CD4-positive, alpha-beta T cell treated with Interleukin-2 at 100 ng/mL for 4 hours (primary cell): ENCODE measurements at places on chromosomes 5 and 9.

DNA sequence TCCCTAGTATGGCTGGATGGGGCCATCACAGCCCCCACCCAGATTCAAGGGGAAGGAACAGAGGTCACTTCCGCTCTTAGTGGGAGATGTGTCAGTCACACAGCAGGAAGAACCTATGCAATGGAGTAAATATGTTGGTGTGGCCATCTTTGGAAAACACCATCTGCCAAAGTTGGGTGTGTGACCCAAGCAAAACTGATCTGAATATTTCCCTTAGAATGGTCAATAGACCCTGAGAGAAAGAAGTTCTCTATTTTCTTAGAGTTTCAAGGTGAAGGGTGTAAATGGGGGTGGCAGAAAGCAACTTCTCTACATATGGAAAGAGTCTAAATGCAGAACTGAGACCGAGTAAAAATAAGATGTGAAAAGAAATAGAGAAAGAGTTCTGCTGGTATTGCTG, 212.7 kb downstream of the ESM1 start:
- DNase-seq, result no peak

GRCh38 chr5:31412324-31412723, 119.6 kb downstream of the DROSHA start:
- no peak for DNase-seq

DNA sequence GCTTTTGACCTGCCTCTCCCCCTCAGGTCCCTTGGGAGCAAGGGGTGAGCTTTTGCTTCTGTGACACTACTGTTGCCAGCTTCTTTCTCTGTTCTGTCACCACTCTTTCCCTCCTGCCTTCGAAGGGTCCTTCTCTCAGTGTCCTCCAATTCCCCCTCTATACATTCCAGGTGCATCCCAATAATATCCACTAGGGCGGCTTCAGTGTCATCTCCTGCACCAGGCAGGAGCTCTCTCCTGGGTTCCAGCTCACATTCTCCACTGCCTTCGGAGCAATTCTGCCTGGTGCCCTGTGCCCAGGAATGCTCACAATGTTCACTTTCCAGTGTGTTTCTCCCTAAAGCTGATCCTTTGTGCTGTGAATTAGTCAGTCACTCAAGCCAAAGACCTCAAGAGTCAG, 83.9 kb upstream of the CXCL14 start:
- no peak for DNase-seq

DNA sequence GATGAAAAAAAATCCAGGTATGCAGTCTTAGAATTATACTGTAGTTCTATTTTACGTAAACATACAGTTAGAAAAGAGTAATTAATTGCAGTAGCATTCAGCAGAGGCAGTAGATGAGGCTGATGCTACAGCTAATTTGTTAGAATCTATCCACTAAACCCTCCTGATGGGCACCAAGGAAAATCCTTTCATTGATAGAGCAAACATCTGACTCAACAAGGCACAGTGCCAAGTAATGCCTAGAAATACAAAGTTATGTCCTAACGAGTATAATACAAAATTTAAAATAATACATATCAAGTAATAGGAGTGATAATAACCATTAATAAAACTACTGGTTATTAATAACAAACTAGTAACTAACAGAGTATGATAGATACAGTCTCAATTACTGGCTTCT, 9.0 kb downstream of the MOCS2 start:
- no peak for DNase-seq

- DNase-seq, result no peak
Measured at GRCh38 chr5:140607031-140607430, 25.9 kb downstream of the CD14 start.

- DNase-seq, result no peak
Measured at GRCh38 chr9:34084562-34084961, 35.9 kb upstream of the UBAP2 start.

DNA sequence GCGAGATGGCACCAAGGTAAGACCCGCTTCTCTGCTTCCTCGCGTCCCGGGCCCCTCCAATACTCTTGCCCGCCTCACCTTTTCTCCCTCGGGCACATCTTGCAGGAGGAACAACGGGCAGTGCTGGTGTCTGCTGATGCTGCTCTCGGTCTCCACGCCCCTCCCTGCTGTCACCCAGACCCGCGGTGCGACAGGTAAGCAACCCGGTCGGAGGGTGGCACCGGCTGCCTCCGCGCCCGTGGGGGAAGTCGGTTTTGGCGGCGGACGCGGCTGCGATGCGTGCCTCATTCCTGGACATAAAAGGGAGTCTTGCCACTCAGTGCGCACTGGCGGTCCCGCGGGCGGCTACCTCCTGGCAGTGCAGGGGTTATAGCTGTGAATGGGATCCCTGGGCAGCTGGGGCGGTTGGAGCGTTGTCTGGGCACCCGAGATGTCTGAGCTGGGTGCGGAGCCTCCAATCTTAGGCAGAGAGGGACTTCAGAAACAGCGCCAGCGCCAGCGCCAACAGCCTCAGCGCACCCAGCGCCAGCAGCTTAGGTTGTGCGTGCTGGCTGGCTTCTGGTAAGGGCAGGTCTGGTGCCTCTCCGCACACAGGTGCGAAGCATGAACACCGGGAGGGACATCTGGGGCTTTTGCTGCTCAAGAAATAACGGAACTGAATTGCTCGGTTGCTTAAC, 488 bp downstream of the COL15A1 start:
- DNase-seq, result no peak

GRCh38 chr9:120353506-120353905, 226.5 kb downstream of the CDK5RAP2 start:
- no peak for DNase-seq

DNA sequence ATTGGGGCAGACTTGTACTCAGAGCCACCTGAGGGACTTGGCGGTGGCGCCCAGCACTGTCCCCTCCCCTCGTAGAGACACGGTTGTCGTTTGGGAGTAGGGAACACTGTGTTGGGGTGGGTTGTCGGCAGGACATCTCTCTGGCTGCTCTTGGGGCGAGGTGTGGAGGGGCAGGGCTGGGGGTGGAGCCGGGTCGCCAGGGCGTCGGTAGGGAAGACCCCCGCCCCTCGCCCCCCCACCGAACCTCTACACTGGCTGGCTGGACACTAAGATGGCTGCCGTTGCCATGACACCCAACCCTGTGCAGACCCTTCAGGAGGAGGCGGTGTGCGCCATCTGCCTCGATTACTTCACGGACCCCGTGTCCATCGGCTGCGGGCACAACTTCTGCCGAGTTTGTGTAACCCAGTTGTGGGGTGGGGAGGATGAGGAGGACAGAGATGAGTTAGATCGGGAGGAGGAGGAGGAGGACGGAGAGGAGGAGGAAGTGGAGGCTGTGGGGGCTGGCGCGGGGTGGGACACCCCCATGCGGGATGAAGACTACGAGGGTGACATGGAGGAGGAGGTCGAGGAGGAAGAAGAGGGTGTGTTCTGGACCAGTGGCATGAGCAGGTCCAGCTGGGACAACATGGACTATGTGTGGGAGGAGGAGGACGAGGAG, 778 bp downstream of the TRIM41 start:
- no peak for DNase-seq

- DNase-seq, result no peak
Measured at GRCh38 chr5:150505041-150505511, 2.9 kb upstream of the NDST1 start.

DNA sequence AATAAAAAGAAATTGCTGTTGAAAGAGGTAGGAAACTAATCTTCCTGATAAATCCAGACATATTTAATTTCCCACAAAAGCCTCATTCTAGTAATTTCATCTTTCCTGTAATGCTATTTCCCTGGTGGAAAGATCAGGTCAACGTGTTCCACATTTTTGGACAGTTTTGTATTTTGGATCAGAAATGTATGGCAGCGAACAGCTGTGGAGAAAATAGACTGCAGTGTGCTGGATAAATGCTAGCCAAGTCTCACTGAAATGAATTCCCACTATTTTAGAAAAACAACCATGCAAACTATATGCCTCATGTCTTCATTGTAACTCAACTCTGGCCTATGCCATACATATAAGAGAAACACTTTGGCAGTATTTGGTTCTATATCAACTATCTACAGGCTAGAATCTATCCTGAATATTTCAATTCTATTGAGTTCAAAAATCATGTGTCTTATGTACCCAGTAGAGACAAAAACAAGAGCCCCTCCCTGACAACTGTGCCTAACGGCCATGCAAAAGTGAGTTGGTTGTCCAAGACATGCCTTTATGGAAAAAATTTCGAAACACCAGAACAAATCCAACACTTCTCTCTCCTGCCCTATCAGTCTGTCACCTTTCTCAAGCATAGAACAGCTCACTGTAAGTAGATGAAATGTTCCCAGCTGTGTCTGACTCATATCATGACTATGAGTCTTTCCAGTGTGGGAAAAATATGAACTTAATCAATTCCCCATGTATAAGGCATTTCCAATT, 191.3 kb upstream of the NREP start:
- DNase-seq, result no peak

GRCh38 chr9:100240512-100240911, 112.2 kb downstream of the TEX10 start:
- no peak for DNase-seq

DNA sequence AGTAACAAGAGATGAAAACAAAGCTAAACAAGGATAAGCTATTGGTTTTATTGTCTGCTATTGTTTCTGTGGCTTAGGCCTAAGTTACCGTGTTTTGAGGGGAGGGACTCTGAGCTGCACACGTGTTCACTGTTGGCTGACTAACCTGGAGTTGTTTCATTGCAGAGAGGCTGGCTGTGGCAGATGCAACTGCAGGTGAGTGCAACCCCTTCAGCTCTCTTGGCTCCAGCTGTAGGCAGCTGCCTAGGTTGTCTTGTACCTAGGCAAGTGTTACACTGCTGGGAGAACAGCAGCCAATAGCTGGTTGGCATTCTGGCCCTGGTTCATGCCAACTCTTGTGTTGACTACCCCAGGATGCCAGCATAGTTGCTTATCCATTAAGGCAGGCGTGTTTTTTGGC, 17.6 kb upstream of the MATR3 start:
- no peak for DNase-seq

DNA sequence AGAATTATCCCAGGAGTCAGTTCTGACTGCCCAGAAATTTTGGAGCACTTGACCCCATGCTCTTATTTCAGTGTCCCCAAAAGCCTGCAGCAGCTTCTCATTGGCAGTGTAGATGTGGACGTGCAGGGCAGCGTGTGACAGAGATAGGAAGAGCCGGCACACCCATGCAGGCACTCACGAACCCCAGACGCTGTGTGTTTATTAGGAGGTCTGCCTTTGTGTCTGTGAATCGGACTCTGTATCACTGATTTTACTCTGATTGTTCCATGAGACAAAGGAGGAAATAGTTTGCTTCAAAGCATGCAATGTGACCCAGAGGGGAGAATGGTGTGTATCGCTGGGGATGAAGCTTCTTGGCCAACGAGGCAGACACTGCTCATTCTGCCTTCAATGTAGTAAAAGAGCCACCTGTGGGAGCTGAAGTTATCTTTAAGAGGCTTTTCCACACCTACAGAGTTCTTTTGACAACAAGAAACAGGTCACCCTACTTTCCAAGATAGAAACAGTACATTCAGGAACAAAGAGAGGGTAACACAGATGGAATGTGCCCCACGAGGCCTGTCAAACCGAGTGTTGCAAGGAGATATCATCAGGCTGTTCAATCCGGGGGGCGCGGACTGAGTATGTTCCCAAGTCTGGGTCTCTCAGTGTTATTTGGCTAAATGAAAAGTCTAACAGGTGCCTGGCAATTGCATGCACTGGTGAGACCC, 224.0 kb downstream of the NTRK2 start:
- DNase-seq, result no peak

DNA sequence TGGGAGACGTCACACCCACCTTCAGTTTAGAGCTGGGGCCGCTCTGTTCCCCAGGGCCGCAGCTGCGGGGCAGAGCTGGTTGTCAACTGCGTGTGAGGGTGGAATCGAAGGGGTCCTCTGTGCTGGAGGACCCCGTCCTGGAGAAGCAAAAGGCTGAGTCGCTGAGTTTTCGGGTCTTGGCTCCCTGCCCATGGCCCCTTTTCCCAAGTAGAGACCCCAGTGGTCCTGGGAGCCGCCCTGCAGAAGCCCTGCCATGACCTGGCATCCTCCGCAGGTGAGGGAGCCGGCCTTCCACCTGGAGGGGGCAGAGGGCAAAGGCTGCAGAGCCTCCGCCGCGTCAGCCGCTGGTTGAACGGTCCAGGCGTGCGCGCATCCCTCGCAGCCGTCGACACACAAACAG, 90.4 kb upstream of the COL5A1 start:
- no peak for DNase-seq

GRCh38 chr5:164312801-164313200, 807.4 kb downstream of the MAT2B start:
- no peak for DNase-seq

DNA sequence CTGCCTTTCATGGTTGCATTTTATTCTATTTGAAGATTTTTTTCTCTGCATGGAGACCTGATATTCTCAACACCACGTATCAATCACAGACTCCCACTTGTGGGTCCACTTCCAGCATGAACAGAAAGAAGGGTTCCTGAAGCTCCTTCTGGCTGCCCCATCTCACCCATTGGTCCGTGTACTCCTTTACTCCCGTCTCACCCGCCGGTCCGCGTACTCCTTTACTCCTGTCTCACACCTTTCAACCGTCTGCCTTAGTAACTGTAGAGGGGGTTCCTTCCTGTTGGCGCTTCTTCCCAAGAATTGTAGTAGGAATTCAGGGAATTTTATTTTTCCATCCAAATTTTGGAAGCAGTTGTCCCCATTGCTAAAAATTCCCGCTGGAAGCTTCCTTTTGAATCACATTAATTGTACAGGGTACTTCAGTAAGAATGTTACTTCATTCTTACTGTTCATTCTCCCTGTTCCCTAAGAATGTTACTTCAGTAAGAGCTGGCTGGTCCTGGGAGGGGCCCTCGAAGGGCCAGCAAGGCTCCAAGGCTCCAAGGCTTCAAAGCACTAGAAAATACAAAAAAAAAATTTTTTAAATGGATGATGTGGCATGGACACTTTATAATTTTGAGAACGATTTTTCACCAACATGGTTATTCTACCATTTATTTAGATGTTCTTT, 3.9 kb upstream of the LPCAT1 start:
- DNase-seq, result no peak

DNA sequence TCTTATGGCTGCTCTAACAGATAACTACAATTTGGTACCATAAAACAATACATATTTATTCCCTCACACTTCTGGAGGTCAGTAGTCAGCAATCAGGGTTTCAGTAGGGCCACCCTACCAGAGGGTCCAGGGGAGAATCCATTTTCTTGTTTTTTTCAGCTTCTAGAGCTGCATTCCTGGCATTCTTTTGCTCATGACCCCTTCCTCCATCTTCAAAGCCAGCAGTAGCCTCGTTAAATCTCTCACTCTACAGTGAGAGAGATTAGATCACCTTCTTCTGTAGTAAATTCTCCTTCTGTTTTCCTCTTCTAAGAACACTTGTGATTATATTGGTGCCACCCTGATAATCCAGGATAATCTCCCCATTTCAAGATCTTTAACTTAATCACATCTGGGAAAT, 187.4 kb downstream of the RFK start:
- no peak for DNase-seq
